ENCODE measurements at places on chromosomes 12 and 14. TPM values are rescaled to one million over a fixed set of nuclear protein-coding genes. Genes with fewer than 3 reads are reported as not detected.

DNA sequence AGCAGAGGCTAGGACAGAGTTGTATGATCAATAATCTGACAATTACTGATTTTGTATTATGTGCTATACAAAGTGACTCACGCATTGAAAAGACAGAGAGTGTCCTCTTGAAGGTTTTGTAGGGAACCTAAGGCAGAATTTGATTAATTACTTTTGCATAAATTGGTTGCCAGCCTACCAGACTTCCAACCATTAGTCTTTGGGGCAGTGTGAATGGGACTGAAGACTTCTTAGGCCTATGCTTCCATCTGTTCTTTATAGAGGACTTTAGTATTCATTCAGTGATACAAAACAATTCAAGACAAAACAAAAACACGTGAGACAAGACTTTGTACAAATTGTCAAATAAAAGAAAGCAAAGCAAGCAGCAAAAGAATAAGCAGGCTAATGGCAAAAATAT is 46.5 kb downstream of the ATL1 start:
- DNase-seq: no peak

NOS1 gene
- 3.8 TPM for total RNA-seq

GRCh38 chr12:122995503-122996187 is 15.2 kb downstream of the ARL6IP4 start:
- no peak for DNase-seq

- no peak for DNase-seq
These were observed 2.3 kb downstream of the HMGA2 start for GRCh38 chr12:65826353-65827171.

DHRS2 gene
- total RNA-seq: 0.27 TPM

PRDM4 gene
- total RNA-seq: 24.0 TPM

DNA sequence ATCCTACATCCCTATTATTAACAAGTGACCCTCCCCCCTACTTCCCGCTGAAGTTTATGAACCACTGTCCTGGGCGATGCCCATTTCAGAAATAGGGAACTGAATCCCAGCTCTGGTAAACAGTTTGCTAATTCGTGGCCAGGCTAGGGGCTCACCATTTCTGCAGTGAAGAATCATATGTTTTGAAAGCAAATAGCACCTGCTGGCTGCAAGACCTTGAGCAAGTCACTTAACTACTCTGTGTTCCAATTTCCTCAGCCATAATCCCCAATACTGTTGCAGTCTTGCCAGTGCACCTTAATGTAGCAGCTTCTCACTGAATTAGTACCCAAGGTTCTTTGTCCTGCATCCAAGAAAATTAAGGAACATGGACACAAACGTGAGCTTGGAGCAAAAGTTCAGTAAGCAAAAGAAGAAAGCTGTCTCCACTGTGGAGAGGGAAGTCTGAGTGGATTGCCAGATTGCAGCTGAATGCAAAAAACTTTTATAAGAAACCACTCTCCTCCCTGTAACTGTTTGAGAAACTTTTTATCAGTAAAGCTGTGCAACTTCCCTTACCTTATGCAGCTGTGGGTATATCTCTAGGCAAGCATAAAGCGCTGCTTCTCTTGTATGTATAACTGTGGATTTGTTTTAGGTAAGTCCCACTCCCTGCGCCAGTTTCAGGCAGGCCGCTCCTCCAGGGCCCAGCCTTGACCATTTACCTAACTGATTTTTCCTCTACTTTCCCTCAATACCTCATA is 824 bp downstream of the OAS1 start:
- no peak for DNase-seq

DNA sequence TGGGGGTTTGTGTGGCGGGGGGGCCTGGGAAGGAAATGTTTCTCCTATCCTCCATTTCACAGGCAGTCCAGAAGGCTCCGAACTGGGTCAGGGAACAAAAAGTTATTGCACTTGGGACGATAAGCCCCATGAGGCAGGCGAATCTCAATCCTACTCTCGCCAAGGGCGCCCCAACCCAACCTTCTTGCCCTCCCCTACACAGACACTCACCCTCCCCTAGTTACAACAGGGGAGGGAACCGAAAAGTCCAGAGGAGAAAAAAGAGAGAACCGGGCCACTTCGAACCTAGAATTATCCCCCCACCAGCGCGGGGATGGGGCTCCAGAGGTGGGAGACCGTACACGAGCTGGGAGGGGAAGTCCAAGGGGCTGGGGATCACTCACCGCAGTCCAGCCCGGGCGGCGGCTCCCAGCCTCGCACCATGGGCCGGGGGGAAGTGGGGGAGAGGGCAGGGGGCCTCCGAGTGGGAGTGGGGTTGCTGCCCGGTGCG is 357 bp downstream of the HOMEZ start:
- peak; percentile 31 for DNase-seq

PRPH gene
- 3.1 TPM for total RNA-seq
